ENCODE measurements at places on chromosomes 1 and 21. TPM values are rescaled to one million over a fixed set of nuclear protein-coding genes. Genes with fewer than 3 reads are reported as not detected.
A peak's percentile ranks its signal among the peaks of the same experiment; 100 is the strongest.

DNA sequence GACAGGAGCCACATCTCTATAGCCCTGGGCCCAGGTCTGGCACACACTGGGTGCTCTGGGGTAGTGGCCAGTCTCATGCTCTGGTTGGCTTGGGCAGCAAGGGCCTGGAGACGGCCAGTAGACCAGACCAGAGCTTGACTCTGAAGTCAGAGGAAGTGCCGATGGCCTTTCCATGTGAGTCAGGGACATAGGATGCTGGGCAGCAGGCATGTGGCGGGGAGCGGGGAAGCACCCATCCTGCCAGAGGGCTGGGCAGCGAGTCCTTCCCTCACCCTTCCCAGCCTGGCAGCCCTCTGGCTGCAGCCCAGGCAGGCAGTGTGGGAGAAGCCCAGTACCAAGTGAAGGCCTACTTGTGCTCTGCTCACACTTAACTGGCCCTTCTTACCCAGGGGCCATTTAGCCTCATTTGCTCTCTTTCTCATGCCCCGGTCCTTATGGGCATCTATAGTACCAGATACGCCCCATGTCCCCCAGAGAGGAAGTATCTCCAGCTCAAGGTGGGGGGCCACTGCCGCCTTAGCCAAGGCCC, 3.3 kb downstream of the GPR153 start:
- no peak for ATAC-seq

GRCh38 chr1:218164930-218165700, 120.0 kb upstream of the RRP15 start:
- ATAC-seq = peak; percentile 42

DNA sequence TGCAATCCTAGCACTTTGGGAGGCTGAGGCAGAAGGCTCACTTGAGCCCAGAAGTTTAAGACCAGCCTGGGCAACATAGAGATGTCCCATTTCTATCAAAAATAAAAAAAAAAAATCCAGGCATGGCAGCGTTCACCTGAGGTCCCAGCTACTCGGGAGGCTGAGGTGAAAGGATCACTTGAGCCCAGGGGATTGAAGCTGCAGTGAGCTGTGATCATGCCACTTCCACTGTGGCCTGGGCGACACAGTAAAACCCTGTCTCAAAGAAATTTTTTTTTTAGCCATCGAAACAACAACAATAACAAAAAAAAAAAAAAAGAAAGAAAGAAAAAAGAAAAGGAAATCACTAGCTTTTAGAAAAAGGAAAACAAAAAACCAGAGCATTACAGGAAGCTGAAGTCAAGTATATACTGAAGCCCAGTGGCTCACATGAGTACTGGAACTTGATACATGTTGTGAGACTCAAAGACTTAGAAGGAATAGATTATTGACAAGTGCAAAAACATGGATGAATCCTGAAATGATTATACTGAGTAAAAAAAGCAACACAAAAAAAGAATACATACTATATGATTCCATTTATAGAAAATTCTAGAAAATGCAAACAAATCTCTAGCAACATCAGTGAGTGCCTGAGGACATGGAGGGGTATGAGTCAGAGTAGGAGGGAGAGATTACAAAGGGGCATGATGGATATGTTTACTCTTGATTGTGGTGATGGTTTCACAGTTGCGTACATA, 6.1 kb upstream of the RABGAP1L start:
- peak; percentile 80 for ATAC-seq

Gene KCNE2
- total RNA-seq = not detected
